ENCODE measurements at places on chromosomes 7 and 10.
A peak's percentile ranks its signal among the peaks of the same experiment; 100 is the strongest.

- DNase-seq: peak; percentile 48
Observed at GRCh38 chr7:77327067-77327931, 88.8 kb downstream of the GSAP start.

- DNase-seq: no peak
Observed at GRCh38 chr10:111089293-111089692, 12.5 kb downstream of the ADRA2A start.

GRCh38 chr10:63236113-63236935, 103.2 kb downstream of the NRBF2 start:
- peak; percentile 81 for DNase-seq

DNA sequence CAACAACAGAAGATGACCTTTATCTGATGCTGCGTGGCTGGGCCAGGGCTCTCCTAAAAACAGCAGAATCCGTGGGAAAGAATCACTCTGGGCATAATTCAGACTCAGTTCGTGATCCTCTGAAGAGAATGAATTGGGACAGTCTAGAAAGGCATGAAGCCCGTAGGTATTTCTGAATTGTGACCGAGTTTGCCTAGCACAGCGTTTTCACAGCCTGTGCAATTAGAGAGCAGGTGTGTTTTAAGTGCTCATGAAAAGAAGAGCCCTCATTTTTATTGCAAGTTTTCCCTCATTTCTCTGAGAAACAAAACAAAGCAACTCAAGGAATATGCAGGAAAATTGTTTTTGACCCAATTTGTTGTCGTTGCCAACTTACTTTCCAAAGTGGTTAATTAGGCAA, 366.2 kb downstream of the WDR11 start:
- no peak for DNase-seq

DNA sequence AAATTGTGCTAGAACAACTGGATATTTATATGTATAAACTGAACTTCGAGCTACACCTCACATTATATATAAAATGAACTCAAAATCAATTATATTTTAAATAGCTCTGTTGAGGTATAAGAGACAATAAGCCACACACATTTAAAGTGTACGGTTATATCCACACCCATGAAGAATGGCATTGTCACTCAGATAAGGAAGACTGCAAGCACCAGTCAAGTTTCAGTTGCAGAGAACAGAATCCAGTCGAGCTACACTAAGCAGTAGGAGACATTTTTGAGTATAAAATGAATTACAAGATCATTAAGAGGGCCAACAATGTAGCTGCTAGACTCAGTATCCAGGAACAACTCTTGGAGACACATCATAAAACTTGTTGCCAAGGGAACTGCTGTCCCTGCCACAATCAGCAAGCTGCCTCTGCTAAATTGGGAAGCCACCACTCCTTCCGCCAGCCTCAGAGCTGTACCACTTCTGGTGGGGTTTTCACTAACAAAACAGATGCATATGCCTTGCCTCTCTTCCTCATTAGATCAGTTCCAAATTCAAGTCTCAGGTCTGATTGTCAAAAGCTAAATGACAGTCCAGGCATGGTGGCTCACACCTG, 19.6 kb upstream of the GPNMB start:
- DNase-seq: no peak

GRCh38 chr10:76874176-76874575, 763.4 kb downstream of the KCNMA1 start:
- DNase-seq: no peak

DNA sequence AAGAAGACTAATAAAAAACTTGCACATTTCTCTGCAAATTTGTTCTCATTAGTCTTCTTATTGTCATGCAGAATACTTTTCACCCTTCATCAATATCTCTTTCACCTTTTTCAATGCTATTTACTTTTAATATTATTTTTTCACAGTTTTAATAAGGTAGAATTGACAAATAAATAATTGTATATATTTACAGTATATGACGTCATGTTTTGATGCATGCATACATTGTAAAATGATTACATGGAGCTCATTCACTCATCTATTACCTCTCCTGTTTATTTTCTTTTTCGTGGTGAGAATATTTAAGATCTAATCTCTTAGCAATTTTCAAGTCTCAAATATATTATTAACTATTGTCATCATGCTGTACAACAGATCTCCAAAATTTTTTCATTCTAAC, 658.2 kb upstream of the MKI67 start:
- DNase-seq: no peak

DNA sequence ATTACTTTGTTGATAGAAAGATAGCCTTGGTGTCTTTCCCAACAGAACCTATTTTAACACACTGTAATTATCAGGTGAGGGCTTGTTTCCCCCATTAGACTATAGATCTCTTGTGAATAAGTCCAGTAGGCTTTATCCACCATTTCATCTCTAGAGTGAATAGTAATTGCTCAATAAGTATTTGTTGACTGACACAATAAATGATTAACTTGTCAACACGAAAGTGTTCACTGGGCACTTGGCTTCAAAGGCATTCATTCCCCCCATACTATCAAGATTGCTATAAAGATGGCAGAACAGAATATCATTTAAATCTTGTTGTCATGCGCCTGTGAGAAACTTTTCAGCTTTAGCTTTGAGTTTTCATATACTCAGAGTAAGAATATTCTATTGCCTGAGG, 424.5 kb upstream of the LRRTM3 start:
- DNase-seq: no peak

DNA sequence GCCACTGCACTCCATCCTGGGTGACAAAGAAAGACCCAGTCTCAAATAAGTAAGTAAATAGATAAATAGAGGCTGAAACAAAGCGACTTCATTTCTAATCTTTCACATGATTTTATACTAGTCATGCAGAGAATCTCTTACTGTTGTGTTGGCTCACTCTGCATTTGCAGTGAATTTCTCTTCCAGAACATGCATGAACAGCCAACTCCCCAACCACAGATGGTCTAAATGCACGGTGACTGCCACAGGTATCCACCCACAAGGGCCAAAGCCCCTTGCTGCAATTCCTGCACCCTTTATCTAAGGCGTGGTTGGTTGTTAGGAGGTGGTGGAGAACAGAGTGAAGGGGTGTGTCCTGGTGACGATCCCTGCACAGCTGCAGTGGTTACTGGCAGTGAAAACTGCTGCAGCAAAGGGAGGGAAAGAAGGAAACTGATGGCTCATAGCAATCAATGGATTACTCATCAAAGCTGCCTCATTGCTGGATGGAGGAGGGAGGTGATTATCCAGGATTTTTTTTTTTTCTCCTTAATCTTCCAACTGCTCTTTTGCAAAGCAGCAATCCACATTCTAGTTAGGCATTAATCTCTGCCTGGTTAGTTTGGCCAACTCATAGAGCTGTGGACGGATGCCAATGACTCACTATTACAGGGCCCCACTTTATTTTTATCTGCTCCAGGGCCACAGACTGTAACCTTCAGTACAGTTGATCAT, 50.6 kb downstream of the PRTFDC1 start:
- peak; percentile 80 for DNase-seq

- no peak for DNase-seq
Observed at GRCh38 chr10:588246-589165, 101.0 kb downstream of the DIP2C start.

- DNase-seq: no peak
Observed at GRCh38 chr7:66867198-66867790, 53.7 kb upstream of the TMEM248 start.

DNA sequence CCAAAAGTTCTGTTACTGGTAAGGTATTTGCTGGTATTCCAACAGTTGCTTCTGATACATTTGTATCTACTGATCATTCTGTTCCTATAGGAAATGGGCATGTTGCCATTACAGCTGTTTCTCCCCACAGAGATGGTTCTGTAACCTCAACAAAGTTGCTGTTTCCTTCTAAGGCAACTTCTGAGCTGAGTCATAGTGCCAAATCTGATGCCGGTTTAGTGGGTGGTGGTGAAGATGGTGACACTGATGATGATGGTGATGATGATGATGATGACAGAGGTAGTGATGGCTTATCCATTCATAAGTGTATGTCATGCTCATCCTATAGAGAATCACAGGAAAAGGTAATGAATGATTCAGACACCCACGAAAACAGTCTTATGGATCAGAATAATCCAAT, 131.0 kb downstream of the AASS start:
- no peak for DNase-seq

GRCh38 chr10:123027861-123028260, 19.1 kb downstream of the ACADSB start:
- no peak for DNase-seq

- no peak for DNase-seq
Observed at GRCh38 chr10:1133495-1134045, 77.4 kb downstream of the WDR37 start.

DNA sequence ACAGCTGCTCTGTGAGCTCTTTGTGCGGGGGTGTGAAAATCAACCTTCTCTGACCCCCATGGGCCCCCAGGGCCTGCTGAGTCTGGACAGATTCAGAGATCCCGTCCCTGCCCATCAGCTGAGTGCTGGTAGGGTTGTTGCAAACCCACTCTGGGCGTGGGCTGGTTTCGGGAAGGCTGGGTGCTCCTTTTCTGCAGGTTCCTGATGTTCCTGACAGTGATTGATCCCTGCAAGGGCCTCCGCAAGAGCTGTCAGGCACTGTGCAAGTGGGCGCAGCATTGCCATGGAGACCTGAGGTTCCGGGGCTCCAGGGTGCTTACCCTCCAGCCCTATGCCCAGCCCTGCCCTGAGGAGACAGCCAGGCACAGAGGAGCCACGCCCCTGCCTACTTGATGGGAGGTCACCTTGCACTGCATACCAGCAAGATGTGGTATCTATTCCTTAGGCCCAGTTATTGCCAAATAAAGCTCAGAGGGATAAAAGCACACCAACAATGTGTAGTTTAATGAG, 44.3 kb upstream of the INPP5A start:
- no peak for DNase-seq

DNA sequence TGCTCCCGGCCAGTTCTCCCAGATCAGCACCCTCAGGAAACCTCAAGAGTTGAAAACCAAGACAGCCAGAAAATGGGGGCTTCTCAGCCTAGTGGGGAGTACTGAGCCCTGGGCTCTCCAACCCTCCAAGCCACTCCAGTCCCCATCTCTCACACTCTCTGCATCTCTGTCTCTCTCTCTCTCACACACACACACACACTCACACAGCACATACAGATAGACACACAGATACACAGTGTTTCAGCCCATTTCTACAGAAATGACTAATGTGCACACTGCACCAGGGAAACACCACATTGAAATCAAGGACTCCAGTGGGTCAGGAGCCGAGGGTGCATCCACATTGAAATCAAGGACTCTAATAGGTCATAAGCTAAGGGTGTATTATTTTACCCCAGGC, 107.5 kb downstream of the MKI67 start:
- no peak for DNase-seq

GRCh38 chr10:13206546-13207443, 27.4 kb downstream of the UCMA start:
- DNase-seq: no peak

- DNase-seq: peak; percentile 62
Observed at GRCh38 chr7:7707806-7708205, 10.6 kb downstream of the RPA3 start.

DNA sequence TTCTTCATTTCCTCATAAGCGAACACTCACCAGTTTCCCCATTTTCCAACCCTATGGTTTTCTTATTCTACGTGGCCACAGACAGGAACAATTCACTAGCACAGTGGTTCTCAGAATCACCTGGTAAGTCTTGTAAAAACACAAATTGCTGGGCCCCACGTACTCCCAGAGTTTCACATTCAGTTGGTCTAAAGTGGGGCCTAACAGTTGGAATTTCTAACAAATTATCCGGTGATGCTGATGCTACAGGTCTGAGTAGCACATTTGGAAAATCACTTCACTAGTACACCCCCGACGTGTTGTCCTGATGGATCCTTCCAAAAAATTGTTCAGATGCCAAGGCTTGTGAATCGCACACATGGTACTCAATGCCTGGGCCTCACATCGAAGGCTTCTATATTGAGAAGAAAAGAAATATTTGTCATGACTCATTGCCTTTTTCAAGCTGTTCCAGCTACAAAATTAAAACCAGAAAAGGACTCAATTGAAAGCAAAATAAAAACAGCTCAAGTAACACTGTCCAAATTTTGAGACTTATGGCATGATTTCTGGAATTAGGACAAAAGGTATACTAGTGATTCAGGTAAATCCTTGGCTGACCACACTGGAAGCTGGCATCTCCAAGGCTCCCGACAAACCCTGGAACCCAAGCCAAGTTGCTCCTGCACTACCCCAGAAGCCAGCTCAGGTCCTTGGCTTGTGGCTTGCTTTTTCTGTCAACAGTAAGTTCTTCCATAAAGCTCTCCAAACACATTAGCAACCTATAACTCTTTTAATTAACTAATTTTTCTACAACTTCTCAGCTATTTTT, 12.9 kb upstream of the VIM start:
- no peak for DNase-seq

DNA sequence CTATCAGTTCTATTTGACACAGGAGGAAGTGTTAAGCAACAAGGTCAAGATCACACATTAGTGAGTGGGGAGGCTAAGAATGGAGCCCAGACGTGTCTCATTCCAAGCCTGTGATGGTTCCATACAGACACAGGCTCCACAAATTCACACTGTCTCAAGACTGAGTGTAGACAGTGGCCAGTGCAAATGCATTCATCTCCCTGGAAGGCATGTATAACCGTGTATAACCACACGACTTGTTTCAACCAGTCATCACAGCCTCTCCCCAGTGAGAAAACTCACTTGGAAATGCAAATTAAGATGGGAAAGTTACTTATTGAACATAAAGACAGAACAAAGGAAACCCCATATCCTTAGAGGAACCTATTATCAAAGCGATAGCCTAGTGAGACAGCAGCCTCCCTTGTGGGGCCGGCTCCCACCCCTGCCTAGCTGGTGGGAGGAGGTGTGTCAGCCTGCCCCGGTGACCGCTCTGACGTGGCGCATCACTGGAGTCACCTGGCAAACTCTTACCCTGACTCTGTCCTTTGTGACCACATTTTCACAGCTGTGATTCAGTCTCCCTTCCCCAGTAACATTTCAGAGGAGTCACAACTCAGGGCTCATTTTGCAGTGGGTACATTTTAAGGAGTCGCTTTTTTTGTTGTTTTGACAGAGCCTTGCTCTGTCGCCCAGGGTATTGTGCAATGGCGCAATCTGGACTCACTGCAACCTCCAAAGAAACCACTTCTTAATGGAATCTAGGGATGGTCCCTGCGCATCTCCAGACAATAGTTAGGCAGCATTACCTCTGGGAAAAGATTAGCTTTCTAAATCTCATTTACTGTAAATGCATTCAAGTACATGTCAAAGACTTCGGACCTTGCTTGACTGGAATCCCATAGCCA, 126.6 kb upstream of the PARD3 start:
- no peak for DNase-seq

DNA sequence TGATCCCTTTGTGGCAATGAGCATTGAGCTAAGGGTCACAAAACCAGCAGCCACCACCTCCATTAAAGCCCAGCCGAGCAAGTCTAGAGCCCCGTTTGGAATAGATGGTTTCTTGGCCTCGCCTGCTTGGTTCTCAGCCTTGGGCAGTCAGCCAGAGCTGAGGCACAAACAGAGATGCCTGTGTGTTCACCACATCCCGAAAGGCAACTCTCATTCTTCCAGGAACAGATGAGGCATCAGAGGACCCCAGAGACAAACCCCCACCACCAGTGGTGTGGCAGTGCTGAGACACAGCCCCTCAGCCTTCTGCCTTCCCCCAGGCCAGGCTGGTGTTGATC, 203.3 kb upstream of the ZMIZ1 start:
- no peak for DNase-seq

- no peak for DNase-seq
Observed at GRCh38 chr10:85177767-85178166, 849.4 kb downstream of the CCSER2 start.

Measured in SW480 (cell line).